ENCODE measurements at places on chromosomes 7 and 10.

- DNase-seq, result no peak
These were observed 65.3 kb downstream of the TET1 start for GRCh38 chr10:68625316-68625921.

DNA sequence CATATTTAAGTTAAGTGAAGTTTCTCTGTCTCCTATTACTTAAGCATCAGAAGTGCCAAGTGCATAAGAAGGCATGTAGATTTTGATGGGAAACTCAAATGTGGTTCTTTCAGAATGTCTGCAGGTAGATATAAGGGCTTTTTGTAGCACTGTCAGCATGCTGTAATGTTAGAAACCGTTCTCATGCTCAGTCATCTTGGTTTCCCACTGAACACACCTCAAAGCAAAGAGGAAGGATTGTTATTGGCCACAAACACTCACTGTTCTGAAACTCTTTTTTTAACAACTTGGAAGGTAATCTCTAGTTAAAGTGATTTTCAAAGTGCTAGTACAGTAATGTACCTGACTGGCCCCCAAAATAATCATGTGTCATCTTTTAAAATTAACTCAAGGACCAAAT, 126.0 kb downstream of the AASS start:
- DNase-seq, result no peak

GRCh38 chr10:108422286-108422685, 1257.8 kb upstream of the SORCS1 start:
- no peak for DNase-seq

- DNase-seq, result no peak
These were observed 94.1 kb downstream of the LRRN3 start for GRCh38 chr7:111184987-111185386.

DNA sequence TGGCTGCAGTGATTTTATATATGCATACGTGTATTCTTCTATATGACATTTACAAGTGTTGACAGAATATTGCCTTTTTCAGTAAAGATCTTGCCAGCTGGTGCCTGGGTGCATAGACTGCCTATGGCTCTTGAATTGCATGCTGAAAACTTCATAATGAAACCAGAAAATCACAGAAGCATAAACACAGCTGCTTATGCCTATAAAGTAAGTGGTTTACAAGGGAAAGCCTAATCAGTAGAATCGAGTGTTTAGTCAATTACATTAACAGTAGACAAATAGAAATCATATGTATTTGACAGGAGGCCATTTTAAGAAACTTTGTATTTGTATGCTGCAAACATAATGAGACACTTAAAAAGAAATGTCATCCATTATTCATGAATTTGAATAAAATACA, 82.5 kb downstream of the TMEM168 start:
- DNase-seq, result no peak

DNA sequence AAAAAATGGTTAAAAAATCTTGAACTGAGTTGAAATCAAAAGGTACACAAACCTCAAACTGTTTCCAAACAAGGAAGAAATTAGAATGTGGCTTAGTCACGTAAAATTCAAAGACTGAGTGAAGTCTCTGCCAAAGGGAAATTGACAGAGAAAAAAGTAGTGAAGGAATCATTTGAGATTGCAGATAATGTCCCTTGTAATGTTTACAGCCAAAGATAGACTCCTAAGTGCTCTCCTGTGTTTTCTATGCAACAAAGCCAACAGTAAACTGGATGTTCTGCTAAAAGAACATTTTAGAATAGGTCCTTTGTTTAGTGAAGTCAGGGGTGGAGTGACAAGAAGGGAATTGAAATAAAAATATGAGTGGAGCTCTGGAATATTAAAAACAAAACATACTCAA, 117.9 kb downstream of the ITGA8 start:
- no peak for DNase-seq

DNA sequence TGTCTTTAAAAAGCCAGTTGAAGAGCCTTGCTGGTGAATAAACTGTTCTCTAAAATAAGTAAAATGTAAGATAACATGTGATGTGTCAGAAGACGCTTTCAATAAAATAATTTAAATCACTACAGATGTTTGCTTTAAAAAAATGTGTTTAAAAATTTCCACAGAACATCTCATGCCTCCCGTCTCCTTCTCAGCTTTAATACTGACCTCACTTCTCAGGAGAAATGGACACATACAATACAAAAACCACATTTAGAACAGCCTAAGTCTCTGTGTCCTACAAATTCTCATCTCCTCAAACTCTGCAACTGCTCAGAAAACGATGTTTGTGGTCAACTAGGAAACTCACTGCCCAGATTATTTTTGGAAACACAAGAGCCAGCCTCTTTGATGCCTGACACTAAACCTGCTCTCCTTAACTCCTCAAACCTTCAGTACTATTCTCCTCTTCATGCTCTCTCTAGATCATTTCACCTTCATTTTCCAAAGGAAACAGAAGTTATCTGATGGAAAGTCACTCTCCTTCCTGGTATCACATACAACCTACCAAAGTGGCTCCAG, 120.3 kb downstream of the ZNF438 start:
- DNase-seq, result no peak

DNA sequence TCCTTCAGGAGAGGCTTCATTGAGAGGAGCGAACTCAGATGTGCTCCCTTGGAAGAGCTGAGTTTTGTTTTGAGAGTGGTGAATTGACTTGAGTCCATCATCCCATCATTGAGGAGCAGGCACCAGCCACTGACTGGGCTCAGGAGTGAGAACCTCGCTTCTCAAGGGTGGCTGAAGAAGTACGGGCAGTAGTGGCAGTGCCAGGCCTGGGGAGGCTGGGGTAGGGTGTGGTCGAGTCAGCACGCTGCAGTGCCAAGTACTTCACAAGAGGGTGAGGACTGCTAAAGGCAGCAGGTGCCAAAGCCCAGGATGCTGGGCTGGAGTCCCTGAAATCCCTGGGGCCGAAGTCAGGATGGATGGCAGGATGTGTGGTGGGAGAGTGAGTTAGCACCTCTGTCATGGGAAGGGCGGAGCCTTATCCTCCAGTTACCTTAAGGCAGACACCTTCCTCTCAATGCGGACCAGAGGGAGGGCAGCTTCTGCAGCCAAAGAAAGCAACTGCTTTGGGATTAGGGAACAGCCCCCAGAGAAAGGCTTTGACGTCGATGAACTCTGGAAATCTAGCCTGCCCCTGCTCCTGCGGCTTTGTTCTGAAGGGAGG, 210.3 kb downstream of the CAMK1D start:
- DNase-seq, result no peak

DNA sequence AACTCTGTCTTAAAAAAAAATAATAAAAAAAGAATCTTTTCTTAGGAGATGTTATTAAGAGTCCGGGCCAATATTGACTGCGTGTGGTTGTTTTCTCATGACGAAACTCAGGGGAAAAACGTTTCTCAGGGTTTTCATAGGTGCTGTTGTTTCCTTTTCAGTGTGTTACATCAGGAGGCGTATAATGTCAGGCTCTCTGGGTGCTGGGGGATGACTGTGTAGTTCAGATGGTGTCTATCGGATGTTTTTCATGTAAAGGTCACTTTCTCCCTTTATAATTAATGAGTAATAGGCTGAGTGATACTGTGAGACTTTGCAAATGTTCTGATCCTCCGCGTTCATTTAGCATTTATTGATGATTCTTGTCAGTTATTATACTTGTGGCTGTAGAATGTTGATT, 84.1 kb downstream of the TAF3 start:
- DNase-seq, result no peak

- no peak for DNase-seq
These were observed 32.8 kb downstream of the SLC39A12 start for GRCh38 chr10:17984563-17984962.

DNA sequence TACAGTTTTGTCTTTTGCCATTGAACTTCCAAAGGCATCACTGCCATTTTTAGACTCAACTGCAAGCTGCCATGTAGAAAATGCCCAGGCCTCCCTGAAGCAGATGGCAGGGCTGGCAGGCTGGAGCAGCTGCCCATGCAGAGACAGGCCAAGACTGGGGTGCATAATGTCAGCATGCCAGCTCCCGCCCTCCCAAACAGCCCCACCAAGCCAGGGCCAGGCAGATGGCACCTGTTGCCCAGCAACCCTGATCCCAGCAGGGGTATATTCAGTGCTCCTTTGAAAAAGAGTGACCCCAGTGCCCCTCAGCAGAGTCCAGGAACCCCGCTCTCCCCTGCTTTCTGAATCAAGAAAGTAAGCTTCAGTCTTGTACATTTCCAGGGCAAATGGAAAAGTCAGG, 32.6 kb downstream of the VSTM4 start:
- no peak for DNase-seq

DNA sequence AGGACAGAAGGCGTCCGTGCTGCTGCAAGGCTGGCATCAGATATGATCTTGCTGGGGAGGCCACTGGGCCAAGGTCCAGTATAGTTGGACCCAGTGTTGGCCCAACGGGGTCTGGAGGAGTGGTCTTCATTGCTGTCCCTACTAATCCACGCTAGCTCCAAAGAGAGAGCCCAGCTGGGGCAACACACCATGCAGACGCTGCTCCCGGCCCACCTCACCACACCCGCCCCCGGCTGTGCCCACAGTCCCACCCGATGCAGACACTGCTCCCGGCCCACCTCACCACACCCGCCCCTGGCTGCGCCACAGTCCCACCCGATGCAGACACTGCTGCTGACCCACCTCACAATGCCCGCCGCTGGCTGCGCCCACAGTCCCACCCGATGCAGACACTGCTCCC, 121.5 kb downstream of the VIPR2 start:
- no peak for DNase-seq

DNA sequence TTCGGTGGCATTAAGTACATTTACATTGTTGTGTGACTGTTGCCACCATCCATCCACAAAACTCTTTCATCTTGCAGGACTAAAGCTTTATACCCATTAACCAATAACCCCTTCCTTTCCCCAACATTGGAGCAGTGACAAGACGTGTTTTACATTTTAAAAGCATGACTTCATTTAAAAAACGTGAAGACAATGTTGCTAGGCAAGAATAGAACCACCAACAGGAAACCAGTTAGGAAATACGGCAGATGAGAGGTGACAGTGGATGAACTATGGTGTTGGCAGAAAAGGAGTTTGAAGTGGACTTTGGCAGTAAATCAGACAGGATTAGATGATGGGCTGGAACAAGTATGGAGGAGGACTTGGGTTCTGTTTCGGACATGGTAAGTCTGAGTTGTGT, 17.0 kb downstream of the TMEM236 start:
- DNase-seq, result no peak

DNA sequence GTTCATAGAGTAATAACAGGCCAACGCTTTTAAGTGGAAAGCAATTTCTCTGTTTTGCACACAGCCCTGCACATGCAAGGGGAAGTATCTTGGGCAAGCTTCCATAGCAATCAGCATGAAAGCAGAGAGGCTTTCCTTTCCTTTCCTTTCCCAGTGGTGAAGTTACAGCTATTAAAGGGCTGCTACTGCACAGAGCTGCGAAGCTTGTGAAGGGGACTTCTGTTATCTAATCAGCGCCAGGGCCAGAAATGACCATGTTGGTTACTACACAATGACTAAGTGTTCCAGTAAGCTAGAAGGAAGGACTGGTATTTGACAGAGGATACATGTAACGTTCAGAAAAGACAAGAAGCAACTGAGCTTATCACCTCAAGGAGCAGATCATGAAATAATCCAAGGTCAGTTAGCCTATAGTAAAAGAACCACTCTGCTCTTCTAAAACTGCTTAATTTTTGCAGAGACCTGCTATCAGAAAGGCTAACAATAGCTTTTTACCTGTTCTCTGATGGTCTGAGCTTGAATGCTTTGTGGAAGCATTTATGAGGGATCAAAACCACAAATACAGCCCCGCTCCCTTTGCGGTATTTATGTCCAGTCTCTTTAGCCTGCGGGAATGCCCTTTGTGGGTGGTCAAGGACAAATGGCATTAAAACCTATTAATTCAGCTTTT, 45.9 kb downstream of the SGMS1 start:
- DNase-seq, result no peak

- no peak for DNase-seq
These were observed 57.2 kb downstream of the FAM171A1 start for GRCh38 chr10:15313843-15314242.

DNA sequence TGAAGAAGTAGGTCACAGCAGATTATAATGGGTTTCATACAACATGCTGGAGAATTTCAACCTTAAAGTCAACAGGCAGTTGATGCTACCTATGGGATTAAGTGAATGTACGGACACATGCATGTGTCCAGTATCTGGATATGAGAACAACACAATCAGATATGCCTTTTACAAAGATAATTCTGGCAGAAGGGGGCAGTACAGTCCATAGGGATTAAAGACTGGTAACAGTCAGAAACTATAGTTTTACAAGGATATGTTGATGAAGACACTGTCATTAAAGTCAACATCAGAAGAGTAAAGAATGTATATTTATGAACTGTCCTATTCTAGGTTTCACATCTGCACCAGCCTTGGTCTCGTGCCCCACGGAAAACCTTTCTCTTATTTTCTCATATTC, 41.5 kb downstream of the ANKMY2 start:
- no peak for DNase-seq

DNA sequence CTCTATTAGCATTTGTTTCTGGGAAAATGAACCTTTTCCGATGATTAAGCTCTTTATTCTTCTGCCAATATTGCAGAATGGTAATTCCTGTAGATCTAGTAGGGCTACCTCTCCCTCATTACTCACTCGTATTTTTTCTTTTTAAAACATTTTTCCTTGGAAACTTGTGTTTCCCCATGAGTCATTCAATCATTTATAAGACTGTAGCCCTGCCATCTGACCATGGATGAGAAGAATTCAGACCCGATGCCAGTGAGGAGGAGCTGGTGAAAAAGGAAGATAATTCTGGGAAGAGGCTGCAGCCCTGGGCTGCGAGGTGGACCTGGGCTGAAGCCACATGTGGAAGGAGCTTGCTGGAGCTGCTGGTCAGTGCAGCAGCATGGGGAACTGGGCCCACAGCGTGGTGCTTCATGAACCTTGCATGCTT, 242.8 kb downstream of the KLF6 start:
- DNase-seq, result no peak

DNA sequence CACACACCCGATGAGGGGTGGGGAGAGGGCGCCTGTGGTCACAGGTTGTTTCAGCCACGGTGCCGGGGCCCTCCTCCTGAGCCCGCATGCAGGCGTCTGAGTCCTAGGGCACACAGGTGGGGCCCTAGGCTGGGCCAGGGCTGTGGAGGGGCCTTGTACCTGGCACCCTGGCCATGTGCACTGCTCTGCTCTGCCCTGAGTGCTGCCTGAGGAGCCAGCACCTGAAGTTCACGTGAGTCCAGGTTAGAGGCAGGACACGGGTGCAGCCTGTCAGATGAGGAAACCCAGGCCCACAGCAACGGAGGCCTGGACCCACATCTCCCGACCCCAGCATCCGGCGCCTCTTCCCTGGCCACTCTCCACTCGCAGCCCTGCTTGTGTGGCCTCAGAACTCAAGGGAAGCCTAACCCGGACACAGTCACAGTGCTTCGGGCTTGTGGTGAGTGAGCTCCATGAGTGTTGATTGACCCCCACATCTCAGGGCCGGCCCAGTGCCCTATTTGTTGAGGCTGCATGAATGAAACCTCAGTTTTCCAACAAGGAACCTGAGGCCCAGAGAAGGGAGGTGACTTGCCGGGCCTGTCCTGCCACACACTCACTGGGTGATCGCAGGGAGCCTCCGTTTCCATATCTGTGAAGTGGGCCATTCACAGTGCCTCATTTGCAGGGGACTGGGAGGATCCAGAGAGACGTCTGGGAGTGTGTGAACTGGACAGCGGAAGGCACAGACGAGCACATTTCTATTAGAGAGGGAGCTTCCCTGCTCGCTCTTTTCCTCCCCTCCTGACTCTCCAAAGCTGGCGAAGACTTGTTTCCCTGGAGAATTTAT, 39.6 kb downstream of the PPIF start:
- no peak for DNase-seq

Measured in AG09319 (cell line).